ENCODE measurements at places on chromosomes 1 and 21.

GRCh38 chr1:168408884-168409283 is 128.2 kb downstream of the TBX19 start:
- DNase-seq: peak; percentile 11

DNA sequence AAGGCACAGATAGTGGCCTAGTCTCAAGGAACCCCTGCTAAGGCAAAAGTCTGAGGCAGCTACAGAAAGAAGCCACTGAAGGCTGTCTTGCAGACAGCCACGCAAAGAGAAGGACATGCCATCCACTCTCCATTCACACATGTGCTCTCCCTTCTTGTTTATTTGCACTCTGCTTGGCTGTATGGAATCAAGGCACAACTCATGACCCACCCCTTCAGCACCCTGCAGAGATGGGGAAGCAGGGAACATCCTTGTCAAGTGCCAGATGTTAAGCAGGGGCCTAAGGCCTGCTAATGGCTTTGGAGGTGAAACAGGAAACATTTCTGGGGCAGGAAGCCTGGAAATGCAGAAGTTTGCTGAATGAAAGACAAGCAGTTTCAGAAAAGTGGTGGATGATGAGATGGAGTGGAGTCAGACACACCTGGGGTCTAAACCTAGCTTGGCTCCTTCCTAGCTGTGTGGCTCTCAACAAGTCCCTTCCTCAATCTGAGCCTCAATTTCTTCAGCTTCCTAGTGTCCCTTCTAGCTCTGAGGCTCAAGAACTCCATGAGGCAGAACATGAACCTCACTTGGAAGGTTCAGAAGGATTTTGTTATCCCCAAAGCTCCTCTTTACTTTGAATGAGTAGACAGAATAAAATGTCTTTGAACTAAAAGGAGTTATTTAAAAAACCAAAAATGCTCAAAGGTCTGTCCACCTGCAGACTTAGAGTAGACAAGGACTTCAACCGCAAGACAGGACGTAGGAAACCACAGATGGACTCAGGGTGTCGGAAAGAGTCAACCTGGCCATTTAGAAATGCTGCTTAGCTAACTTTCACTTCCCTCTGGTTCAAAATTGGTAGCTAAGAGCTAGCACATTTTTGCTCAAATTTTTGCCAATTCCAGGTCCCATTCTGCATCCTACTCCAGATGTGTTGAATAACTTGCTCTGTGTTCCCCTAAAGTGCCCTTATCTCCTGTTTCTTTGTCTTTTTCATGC is 283.1 kb downstream of the PLPP3 start:
- DNase-seq: no peak

DNA sequence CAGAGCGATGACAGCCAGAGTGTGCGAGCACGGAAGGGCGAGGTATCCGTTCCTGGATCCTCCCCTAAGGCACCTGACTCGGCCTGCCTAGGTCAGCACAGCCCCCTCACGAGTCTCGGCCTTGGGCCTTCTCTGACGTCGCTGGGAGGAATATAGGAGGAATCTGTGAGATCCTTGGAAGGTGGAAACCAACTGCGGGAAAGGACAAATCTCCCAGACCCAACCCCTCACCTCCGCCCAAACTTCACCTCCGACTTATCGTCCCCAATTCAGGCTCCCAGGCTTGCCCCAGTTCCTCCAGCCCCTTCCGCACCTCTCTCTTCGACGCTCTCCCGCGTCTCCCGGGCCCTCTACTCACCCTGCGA is 494 bp downstream of the APH1A start:
- peak; percentile 37 for DNase-seq

GRCh38 chr1:91406773-91407389 is 2.2 kb upstream of the HFM1 start:
- no peak for DNase-seq

GRCh38 chr1:151720974-151721787 is at the start of gene RIIAD1:
RIIAD1 (plus strand) TSS chr1:151721522; CDS start chr1:151721537, 15 bp downstream.
- DNase-seq: peak; percentile 49

DNA sequence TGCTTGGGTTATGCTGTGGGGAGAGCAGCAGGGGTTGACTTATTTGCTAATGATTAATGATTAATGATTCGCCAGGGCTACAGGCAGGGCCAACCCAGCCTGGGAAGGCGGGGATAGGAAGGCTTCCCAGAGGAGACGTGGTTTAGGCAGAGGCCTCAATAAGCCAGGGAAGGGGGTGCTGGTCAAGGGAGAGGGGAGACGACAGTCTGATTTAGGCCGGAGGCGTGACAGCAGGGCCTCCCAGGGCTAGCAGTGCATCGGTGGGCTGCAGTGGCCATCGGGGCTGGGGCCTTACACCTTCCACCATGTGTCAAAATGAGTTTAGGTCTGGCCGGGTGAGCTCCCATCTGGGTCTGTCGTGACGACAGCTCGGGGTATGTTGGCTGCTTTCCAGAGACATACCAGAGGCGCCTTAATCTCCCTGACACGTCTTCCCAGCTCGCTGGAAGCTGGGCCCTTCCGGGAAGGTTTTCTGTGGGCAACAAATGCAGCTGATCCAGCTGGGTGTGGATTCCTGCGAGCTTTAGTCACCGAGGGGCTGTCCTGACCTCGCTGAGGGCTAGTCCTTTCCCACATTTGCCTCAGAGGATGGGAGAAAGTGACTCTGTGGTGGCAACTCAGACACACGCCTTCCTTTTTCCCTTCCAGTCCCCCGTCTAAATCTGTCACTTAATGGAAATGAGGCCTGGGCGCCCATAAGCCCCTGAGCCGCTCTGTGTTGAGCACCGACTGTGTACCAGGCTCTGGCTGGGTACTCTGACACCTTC is 3.7 kb upstream of the SLC1A7 start:
- DNase-seq: no peak

GRCh38 chr1:107442551-107442950 is 301.7 kb downstream of the NTNG1 start:
- no peak for DNase-seq

DNA sequence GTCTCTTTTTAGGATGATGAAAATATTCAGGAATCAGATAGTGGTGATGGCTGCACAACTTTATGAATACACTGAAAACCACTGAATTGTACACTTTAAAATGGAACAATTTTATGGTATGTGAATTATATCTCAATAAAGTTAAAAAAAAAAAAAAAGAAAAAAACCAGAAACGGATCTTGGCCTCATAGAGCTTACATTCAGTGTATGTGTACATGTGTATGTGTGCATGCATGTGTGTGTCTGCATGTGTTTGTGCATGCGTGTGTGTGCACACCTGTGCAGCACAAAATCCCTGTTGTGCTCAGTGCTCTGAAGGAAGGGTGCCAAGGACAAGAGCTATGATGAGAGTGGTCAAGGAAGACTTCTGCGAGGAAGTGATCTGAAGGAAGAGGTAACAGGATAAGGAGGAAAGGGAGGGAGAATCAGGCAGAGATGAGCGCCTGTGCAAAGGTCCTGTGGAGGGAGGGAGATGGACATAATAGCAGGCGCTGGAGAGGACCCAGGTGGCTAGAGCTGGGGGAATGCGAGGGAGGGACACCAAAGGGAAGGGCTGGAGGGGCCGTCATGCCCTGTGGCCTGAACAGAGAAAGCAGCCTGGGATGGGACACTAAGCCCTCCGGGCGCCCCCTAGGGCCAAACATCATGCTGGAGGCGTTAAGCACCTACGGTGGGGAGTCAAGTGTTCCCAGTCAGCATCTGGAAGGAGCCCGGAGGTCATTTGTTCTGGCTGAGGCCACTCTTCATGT is 25.2 kb downstream of the NKAIN1 start:
- no peak for DNase-seq

- no peak for DNase-seq
These were observed 42.5 kb downstream of the IFI44 start for GRCh38 chr1:78691995-78692747.

DNA sequence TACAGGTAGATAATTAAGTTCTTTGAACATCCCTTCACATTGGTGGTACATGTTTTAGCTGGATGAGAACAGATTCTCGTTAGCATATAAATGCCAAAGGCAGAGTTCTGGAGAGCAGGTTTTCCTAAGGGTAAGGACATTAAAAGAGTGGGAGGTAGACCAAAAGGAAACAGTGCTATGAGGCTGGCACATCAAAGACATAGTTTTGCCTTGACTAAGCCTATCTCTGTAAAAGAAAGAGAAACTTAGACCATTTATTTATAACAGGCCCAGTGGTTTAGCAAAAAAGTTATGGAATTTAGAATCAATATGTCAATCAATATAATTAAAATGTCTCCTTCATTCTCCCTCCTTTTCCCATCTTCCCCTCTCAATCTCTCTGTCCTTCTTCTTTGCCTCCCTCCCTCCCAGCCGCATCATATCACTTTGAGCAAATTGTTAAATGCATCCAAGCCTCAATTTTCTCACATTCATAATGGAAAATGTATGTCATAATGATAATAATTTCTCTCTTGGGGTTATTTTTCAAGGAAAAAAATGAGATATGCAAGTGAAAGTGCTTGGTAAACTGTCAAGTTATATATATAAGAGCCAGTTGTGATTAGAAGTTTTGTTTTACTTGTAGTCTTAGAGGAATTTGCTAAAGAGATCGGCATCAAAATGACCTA is 209.9 kb upstream of the SGIP1 start:
- DNase-seq: no peak

- peak; percentile 87 for DNase-seq
These were observed 6.3 kb upstream of the KYAT3 start for GRCh38 chr1:88998716-88999115.

GRCh38 chr21:31804008-31804394 is 68.8 kb upstream of the HUNK start:
- no peak for DNase-seq

DNA sequence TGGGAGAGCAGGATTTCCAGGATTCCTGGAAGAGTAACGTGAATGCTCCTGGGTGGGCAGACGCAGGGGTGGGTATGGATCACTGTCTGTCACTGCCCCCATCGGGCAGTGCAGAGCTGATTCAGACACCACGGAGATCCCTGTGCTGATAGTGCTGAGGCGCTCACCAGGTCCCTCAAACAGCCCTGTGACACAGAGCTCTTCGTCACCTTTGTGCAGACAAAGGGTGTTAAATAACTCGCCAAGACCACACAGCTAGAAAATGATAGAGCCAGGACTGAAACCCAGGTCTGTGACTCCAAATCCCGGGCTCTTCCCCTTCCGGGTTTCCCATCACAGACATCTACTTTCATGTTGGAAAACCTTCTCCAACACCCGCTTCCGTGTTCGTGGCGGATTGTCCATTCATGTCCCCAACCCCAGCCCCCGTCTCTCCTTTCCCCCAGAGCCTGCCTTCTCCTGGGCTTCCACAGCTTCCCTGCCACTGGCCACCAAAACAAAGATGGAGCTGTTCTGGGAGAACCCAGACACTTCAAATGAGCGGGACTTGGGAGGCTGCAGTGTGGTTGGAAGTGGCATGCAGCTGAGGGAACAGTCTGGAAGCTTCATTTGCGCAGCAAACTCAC is 2.6 kb downstream of the EFHD2 start:
- DNase-seq: peak; percentile 55

DNA sequence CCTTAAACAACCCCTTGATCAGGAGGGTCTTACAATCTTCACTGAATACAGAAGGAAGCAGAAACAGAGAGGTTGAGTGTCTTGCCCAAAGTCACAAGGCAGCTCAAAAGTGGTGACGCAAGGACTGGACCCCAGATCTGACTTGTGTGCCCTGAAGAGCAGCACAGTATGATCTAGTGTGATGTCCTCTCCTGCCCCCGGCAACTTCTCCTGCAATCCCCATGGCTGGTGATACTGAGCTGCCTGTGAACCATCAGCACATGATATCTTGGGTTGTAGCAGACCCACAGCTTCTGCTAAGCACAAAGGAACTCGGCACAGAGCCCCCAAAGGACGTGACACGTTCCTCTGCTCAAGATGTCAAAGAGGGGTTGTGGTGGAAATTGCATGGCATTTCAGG is 51.2 kb upstream of the EDN2 start:
- no peak for DNase-seq
